ENCODE measurements at places on chromosomes 6 and 20. TPM values are rescaled to one million over a fixed set of nuclear protein-coding genes. Genes with fewer than 3 reads are reported as not detected.

- H3K4me1 ChIP-seq, result no peaks in the 10 kb centered on the region
- DNase-seq, result no peak
- no peak overlapping the region for H3K27ac ChIP-seq
- H3K27me3 ChIP-seq, result peaks cover 2% of the 10 kb centered on the region
- H3K36me3 ChIP-seq, result no peaks in the 10 kb centered on the region
Observed at GRCh38 chr20:1083431-1084080, 34.8 kb upstream of the PSMF1 start.

DNA sequence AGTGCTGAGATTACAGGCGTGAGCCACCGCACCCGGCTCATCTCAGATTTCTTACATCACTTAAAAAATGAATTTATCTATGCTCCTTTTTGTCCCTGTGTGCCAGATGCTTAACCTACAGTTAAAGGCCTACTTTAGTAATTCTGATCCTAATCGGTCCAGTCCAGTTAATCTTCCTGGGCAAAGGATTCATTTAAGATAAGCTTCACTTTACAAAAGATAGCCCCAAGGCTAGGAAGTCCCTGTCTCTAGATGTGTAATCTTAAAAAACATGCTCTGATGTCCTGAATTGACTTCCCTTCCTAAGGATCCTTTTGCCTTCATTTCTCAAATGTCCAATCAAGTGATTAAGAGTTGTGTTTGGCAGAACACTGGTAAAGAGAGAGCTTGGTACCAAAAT lies 68.4 kb upstream of the IPCEF1 start:
- H3K36me3 ChIP-seq, result peaks cover 34% of the 10 kb centered on the region
- DNase-seq, result no peak
- no peak overlapping the region for H3K27ac ChIP-seq
- H3K4me3 ChIP-seq, result no peak overlapping the region

- no peak overlapping the region for H3K4me3 ChIP-seq
- no peaks in the 10 kb centered on the region for H3K36me3 ChIP-seq
- no peak overlapping the region for H3K27ac ChIP-seq
- no peaks in the 10 kb centered on the region for H3K4me1 ChIP-seq
Observed at GRCh38 chr6:156430386-156430785, 346.8 kb upstream of the ARID1B start.

DNA sequence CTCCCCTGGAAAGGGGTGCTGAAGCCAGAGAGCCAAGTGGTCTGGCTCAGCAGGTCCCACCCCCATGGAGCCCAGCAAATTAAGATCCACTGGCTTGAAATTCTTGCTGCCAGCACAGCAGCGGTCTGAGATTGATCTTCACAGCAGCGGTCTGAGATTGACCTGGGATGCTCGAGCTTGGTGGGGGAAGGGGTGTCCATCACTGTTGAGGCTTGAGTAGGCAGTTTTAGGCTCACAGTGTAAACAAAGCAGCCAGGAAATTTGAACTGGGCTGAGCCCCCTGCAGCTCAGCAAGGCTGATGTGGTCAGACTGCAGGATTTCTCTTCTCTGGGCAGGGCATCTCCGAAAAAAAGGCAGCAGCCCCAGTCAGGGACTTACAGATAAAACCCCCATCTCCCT lies 41.3 kb upstream of the B3GAT2 start:
- H3K4me3 ChIP-seq, result no peak overlapping the region
- no peak overlapping the region for H3K27ac ChIP-seq
- no peak for DNase-seq
- no peaks in the 10 kb centered on the region for H3K4me1 ChIP-seq
- no peaks in the 10 kb centered on the region for H3K36me3 ChIP-seq

GRCh38 chr6:27757307-27757706 lies 154.9 kb downstream of the OR2B2 start:
- H3K36me3 ChIP-seq, result no peaks in the 10 kb centered on the region
- DNase-seq, result peak; percentile 54
- no peaks in the 10 kb centered on the region for H3K27me3 ChIP-seq
- peaks cover 18% of the 10 kb centered on the region for H3K4me1 ChIP-seq
- peak overlapping the region; percentile 88 for H3K27ac ChIP-seq

DNA sequence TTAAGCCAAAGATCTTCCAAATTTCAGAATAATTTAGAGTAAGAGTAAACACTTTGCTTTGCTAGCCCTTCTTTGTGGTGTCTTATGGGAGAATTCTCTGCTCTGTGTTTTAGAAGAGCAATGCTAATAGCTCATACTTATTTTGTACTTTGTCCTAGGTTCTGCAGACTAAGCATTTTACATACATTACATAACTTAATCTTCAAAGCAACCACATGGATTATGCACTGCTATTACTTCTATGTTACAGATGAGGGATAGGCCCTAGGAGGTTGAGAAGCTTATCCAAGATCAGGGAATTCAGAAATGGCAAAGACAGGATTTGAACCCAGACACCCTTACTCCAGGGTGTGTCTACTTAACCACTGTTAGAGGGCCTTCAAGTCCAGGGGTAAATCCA lies 9.8 kb upstream of the CCDC170 start:
- H3K4me3 ChIP-seq, result no peak overlapping the region
- peaks cover 2% of the 10 kb centered on the region for H3K4me1 ChIP-seq
- no peak overlapping the region for H3K27ac ChIP-seq
- DNase-seq, result no peak
- no peaks in the 10 kb centered on the region for H3K36me3 ChIP-seq

DNA sequence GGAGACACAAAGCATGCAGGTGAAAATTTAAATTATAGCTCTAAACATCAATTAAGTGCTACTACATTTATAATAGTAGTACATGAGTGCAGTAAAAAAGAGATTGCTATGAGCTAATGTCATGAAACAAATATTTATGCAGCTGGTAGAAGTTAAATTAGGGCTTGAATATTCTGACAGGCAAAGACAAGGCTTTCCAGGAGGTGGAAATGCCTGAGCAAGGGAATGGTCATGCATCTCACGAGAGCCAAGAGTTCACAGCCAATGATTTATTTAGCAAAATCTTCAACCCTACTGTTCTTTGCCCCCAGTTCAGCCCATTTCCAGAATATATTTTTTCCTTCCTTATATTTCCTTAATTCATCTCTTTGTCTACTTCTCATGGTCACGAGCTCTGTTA lies 128.9 kb downstream of the HIVEP2 start:
- no peaks in the 10 kb centered on the region for H3K27me3 ChIP-seq
- DNase-seq, result no peak
- H3K4me3 ChIP-seq, result no peak overlapping the region
- H3K4me1 ChIP-seq, result peaks cover 31% of the 10 kb centered on the region

- no peak for DNase-seq
- no peaks in the 10 kb centered on the region for H3K36me3 ChIP-seq
- no peaks in the 10 kb centered on the region for H3K4me1 ChIP-seq
- H3K27ac ChIP-seq, result no peak overlapping the region
- peaks cover 31% of the 10 kb centered on the region for H3K27me3 ChIP-seq
Observed at GRCh38 chr6:6486595-6486994, 101.9 kb upstream of the LY86 start.

DNA sequence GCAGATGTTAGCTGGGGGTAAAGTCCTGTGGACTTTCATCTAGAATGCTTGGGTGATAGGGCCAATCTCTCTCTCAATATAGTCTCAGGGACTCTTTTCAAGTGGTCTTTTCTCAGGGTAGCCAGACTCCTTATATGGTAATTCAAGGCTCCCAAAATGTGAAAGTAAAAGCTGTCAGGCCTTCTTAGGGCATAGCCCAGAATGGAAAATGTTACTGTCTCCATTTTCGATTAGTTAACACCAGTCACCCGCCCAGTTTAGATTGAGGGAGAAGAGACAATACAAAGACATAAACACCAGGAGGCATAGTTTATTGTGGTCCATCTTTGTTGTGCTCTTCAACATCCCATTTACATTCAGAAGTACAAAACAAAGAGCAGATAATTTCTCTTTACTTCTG lies 295.8 kb downstream of the EPHA7 start:
- H3K4me3 ChIP-seq, result no peak overlapping the region
- no peaks in the 10 kb centered on the region for H3K4me1 ChIP-seq
- H3K27me3 ChIP-seq, result no peaks in the 10 kb centered on the region
- H3K27ac ChIP-seq, result no peak overlapping the region
- no peaks in the 10 kb centered on the region for H3K36me3 ChIP-seq

- no peaks in the 10 kb centered on the region for H3K27me3 ChIP-seq
- H3K36me3 ChIP-seq, result peaks cover 25% of the 10 kb centered on the region
- no peak overlapping the region for H3K27ac ChIP-seq
- H3K4me1 ChIP-seq, result peaks cover 4% of the 10 kb centered on the region
- no peak overlapping the region for H3K4me3 ChIP-seq
Observed at GRCh38 chr6:56899311-56899710, 55.6 kb upstream of the BEND6 start.

DNA sequence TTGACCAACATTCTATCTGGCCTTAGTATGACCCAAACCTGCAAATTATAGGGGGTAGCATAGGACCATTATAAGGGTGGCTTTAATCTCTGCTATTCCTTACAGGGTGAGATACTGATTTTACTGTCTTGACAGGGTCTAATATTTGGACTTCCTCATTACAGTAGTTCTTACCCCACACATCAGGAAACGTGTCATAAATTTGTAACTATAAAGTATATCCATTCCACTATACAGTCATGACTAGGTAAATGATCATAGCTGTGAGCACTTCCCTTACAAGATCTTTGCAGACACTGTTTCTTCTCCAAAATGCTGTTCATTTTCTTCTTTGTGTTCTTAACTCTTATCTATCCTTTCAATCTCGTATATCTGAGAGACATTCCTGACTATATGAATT lies 518.7 kb upstream of the RNF217 start:
- no peaks in the 10 kb centered on the region for H3K36me3 ChIP-seq
- no peak for DNase-seq
- H3K4me1 ChIP-seq, result no peaks in the 10 kb centered on the region
- peaks cover 19% of the 10 kb centered on the region for H3K27me3 ChIP-seq
- H3K27ac ChIP-seq, result no peak overlapping the region

DNA sequence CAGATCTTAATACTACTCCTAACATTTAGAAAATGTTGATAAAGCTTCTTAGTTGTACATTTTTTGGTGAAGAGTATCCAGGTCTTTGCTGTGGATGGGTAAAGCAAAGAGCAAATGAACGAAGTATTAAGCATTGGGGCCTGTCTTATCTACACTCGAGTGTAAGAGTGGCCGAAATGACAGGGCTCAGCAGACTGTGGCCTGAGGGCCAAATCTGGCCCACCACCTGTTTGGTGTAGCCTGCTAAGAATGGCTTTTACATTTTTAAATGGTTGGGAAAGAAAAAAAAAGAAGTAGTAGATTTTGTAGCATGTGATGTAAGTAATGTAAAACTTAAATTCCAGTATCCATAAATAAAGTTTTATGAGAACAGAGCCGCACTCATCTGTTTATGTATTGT lies 19.4 kb upstream of the MAPK13 start:
- peaks cover 41% of the 10 kb centered on the region for H3K36me3 ChIP-seq
- no peaks in the 10 kb centered on the region for H3K27me3 ChIP-seq
- no peaks in the 10 kb centered on the region for H3K4me1 ChIP-seq
- DNase-seq, result no peak
- H3K4me3 ChIP-seq, result no peak overlapping the region

DNA sequence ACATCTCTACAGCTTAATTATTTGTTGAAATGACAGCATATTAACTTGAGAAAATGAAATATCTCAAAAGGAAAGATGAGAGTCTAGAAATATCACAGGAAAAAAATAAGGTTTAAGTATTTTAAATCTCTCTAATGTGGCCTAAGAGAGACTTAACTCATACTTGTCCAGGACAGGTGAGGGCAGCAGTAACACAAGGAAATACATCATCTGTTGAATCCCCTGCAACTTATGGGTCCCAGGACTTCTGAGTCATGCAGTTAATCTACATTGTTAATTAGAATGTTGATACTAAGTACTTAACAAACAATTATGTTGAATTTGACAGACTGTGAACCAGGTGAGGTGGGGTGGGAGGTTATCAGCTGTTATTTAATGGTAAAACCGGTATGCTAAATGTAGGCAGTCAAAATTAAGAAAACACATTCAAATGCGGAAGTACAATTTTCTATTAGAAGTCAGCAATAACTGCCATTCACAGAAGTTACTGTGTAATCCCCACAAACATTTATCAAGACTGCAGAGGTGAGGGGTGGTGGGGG lies 87.9 kb downstream of the CEP57L1 start:
- H3K27me3 ChIP-seq, result peaks cover 49% of the 10 kb centered on the region
- no peak overlapping the region for H3K4me3 ChIP-seq
- no peak for DNase-seq
- H3K27ac ChIP-seq, result no peak overlapping the region
- no peaks in the 10 kb centered on the region for H3K36me3 ChIP-seq

- peaks cover 72% of the 10 kb centered on the region for H3K27me3 ChIP-seq
- H3K36me3 ChIP-seq, result no peaks in the 10 kb centered on the region
- H3K27ac ChIP-seq, result no peak overlapping the region
- peak overlapping the region; percentile 80 for H3K4me3 ChIP-seq
- peaks cover 29% of the 10 kb centered on the region for H3K4me1 ChIP-seq
Observed at GRCh38 chr6:165662041-165662748, 846 bp downstream of the PDE10A start.

DNA sequence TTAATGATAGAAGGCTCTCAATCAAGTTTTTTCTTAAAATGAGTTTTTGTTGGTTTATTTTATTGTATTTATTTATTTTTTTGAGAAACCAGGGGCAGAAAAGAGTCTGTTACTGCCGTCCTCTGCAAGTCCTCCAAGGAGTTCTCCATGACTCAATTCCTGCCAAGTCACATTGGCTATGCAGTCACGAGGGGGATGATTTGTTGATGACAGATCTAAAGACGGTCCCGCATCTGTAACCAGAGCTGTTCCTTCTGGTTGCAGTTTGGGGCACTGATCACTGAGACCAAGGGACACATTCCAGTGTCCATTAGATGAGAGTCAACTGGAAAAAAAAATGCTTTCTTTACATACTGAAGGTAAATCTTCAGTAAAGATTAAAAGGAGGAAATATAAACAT lies 13.9 kb upstream of the TSHZ2 start:
- H3K27ac ChIP-seq, result no peak overlapping the region
- H3K4me1 ChIP-seq, result peaks cover 15% of the 10 kb centered on the region
- H3K4me3 ChIP-seq, result no peak overlapping the region
- H3K36me3 ChIP-seq, result no peaks in the 10 kb centered on the region
- peaks cover 4% of the 10 kb centered on the region for H3K27me3 ChIP-seq

- no peaks in the 10 kb centered on the region for H3K4me1 ChIP-seq
- no peak overlapping the region for H3K4me3 ChIP-seq
- no peaks in the 10 kb centered on the region for H3K27me3 ChIP-seq
- DNase-seq, result no peak
Observed at GRCh38 chr6:158131926-158132325, 36.1 kb downstream of the SERAC1 start.

GRCh38 chr20:52470561-52470960 lies 279.0 kb upstream of the ZFP64 start:
- H3K36me3 ChIP-seq, result no peaks in the 10 kb centered on the region
- no peak for DNase-seq
- peaks cover 20% of the 10 kb centered on the region for H3K27me3 ChIP-seq
- no peak overlapping the region for H3K4me3 ChIP-seq

The STMN3 gene
- 34.1 TPM for total RNA-seq

The SLC4A11 gene
- total RNA-seq, result 2.5 TPM

The DTNBP1 gene
- total RNA-seq, result 19.0 TPM

The NPEPL1 gene
- total RNA-seq, result 71.5 TPM

The PKIB gene
- total RNA-seq, result 44.7 TPM

The GCNT2 gene
- total RNA-seq, result 32.2 TPM

The HLA-DQB1 gene
- total RNA-seq, result 9.8 TPM

The DPPA5 gene
- not detected for total RNA-seq

The RXRB gene
- 70.3 TPM for total RNA-seq
